ENCODE measurements at places on chromosomes 6 and 20. TPM values are rescaled to one million over a fixed set of nuclear protein-coding genes. Genes with fewer than 3 reads are reported as not detected.

RING1 gene
- 13.2 TPM for total RNA-seq

ACOT13 gene
- total RNA-seq: 4.9 TPM

MOG gene
- total RNA-seq: not detected

SMOC2 gene
- not detected for total RNA-seq

ATP5F1E gene
- total RNA-seq: 16.8 TPM

GSTA3 gene
- total RNA-seq: not detected

C4B gene
- 1.5 TPM for total RNA-seq

SASH1 gene
- total RNA-seq: 12.3 TPM

KCNQ2 gene
- not detected for total RNA-seq

DAAM2 gene
- total RNA-seq: 7.9 TPM

LY6G6C gene
- total RNA-seq: not detected

PMEPA1 gene
- total RNA-seq: 0.34 TPM

ECT2L gene
- total RNA-seq: not detected

SLPI gene
- total RNA-seq: not detected

PLAGL1 gene
- total RNA-seq: 8.9 TPM

POU5F1 gene
- total RNA-seq: not detected

HEY2 gene
- total RNA-seq: not detected

DUSP15 gene
- not detected for total RNA-seq

TCP11 gene
- 0.15 TPM for total RNA-seq

DEFB124 gene
- total RNA-seq: not detected

PRICKLE4 gene
- total RNA-seq: not detected
